ENCODE measurements at places on chromosomes 4 and X. TPM values are rescaled to one million over a fixed set of nuclear protein-coding genes. Genes with fewer than 3 reads are reported as not detected.

The CNKSR2 gene
- 19.8 TPM for total RNA-seq

The BEX1 gene
- total RNA-seq: 76.8 TPM

The PRIMPOL gene
- total RNA-seq: 5.0 TPM

The GLA gene
- 47.3 TPM for total RNA-seq

DNA sequence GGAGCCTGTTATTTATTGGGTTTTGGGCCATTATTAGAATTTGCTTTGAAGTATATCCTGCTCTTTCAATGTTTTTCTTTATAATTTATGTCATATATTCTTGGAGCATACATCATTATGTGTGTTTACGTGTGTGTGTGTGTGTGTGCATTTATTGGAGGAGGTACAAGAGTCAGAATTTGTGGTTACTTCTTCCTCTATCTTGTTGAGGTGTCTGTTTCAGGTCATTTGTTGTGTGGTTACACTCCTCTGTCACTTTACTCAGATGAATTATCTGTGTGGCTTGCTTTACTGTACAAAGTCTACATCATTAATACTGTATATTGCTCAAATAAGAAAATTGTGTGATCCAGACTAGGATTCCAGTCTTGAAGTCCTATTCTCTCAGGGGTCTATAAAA is 1957.4 kb upstream of the TENM3 start:
- DNase-seq: no peak

GRCh38 chr4:163662768-163663167 is 168.3 kb downstream of the TMA16 start:
- no peak for DNase-seq

DNA sequence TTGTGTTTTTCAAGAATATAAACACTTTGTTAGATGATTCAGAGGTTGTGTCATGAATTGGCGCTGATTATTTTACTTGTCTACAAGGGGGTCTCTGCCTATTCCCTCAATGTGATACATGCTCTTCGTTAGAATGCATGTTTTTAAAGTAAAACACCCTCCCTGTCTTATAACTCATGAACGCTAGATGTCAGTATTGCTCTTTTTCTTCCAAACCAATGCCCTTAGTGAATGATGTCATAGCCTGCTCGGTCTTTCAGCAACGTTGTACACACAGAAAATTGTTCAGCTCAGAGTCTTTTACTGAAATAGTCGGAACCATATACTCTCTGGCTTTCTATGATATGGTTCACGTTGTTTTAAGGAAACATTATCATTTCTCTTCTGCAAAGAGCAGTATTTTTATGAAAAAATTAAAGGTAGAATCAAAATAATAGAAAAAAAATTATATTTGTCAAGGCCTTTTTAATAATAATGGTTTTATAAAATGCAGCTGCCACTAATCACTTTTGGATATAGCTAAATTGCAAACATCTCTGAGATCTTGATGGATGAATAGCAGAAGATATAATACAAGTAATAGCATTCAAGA is 292.9 kb downstream of the TLL1 start:
- DNase-seq: peak; percentile 5

- no peak for DNase-seq
These were observed 44.3 kb downstream of the NYX start for GRCh38 chrX:41491267-41492004.

GRCh38 chr4:22014222-22014741 is 65.7 kb upstream of the KCNIP4 start:
- no peak for DNase-seq

DNA sequence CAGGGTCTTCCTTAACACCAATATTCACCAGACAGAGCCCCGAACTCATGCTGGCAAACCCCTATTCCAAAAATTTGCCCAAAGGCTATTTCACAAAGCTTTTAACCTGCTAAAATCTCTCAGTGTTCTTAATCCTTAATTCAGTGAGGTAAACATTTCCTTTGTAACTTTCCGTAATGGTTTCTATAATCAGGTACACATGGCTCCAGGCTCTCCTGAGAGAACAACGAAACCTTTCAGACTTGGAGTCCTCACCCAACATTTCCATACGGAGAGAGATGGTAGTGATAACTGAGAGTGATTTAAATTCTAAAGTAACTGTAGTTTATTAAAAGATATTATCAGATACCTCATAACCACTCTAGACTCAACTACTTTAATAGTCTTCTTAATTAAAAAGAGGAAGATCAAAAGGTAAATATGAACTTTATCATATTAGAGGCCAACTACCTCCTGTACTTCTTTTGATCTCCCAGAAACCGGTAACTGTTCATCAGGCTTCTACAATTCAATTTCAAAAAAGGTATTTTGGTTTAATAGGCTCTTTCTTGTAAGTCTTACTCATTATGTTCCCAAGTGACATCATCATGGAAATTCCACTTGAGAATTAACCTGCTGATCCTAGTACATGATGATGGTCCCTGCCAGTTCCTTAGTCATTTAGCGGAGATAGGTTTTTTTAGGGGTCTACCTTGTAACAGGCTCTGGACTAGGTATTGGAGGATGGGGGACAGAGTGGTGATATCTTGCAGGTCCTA is 91.4 kb upstream of the UCP1 start:
- DNase-seq: no peak
